ENCODE measurements at places on chromosomes 6 and 20.

- no peak for DNase-seq
Measured at GRCh38 chr6:52575502-52575892, 1.4 kb downstream of the TRAM2 start.

- DNase-seq, result no peak
Measured at GRCh38 chr6:37675100-37675499, 22.6 kb downstream of the MDGA1 start.

DNA sequence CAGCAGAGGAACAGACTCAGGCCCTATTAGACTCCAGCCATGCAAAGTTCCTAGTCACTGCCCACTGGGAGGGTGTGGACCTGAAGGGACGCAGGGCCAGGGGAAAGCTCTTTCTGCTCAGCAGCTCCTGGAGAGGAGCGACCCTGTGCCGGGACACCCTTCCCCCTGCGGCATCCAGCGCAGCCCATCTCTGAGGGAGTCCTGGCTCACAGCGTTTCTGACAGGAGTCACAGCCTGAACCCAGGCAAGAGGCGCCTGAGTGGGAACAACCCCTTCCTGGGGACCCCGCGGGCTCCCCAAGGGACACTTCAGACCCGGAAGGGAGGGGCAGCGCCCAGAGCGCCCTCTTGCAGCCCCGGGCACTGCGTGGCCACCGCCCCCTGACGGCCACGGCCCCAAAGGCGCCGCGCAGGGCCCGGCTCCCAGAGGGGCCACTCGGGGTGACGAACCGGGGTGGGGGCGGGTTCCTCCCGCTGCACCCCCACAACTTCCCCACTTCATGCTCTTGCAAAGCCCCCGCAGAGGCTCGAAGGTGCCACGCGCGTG lies 862 bp downstream of the UCKL1 start:
- no peak for DNase-seq

DNA sequence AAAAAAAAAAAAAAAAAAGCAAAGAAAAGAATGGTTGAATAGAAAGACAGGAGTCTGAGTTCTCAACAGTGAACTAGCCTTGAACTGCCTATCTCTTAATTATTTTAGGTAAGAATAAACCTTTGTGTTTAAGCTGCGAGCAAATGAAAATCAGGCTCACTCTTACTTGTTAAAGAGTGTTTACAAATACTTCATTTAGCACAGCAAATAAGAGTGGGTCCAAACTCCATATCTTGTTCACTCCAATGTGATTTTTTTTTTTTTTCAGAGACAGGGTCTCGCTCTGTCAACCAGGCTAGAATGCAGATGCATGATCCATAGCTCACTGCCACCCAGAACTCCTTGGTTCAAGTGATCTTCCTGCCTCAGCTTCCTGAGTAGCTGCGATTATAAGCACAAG lies 11.9 kb downstream of the MCM9 start:
- no peak for DNase-seq

- no peak for DNase-seq
Measured at GRCh38 chr20:10312111-10312510, 93.5 kb downstream of the SNAP25 start.

GRCh38 chr20:4180356-4180755 lies 165.0 kb upstream of the RNF24 start:
- no peak for DNase-seq

- DNase-seq, result no peak
Measured at GRCh38 chr6:23435126-23435525, 690.9 kb upstream of the NRSN1 start.

DNA sequence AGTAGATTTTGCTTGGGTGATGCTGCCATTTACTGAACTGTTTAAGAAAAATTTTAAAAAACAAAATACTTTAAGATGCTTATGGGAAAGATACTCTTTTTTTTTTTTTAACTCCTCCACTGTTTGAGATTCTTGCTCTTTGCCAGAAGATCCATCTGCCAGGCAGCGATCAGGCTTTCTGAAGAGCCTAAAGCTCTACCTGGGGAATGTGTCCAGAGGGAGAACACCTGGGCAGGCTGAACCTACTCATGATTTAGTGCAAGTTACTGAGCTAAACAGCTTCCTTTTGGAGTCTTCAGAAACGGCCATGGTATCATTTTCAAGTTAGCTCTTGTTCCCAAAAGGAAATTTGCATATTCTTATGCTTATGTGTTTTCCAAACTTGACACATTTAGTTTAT lies 23.5 kb upstream of the MLIP start:
- DNase-seq, result no peak

All from activated T-cell treated with anti-CD3 and anti-CD28 coated beads, Interleukin-2, amount 50 U/mL, for 4 hours (primary cell).